CD4-positive, alpha-beta T cell (primary cell): ENCODE measurements at places on chromosomes 4 and X.

DNA sequence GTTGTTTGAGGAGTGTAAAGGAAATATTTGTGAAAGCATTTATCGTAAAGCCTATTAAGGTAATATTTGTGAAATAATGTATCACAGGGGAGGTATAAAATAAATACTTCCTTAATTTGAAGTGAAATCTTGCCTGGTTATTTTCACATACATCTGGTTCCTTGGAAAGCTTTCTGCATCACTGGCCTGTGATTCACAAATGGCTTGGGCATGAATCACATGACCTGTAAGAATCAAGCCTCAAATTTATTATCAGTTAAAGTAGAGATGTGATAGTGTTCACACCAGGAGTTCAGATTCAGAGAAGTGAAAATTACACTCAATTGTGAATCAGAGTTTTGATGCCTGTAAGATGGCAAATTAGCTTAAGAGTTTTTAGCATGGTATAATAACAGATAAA lies 1911.4 kb downstream of the STIM2 start:
- no peak overlapping the region for H3K27ac ChIP-seq
- H3K27me3 ChIP-seq: no peaks in the 10 kb centered on the region
- H3K4me1 ChIP-seq: no peaks in the 10 kb centered on the region
- H3K36me3 ChIP-seq: no peaks in the 10 kb centered on the region
- DNase-seq: no peak

- H3K27me3 ChIP-seq: no peaks in the 10 kb centered on the region
- H3K4me1 ChIP-seq: no peaks in the 10 kb centered on the region
- H3K27ac ChIP-seq: no peak overlapping the region
- no peak overlapping the region for H3K4me3 ChIP-seq
- H3K36me3 ChIP-seq: peaks cover 47% of the 10 kb centered on the region
- no peak for DNase-seq
Measured at GRCh38 chrX:47169273-47169672, 24.3 kb downstream of the RBM10 start.

DNA sequence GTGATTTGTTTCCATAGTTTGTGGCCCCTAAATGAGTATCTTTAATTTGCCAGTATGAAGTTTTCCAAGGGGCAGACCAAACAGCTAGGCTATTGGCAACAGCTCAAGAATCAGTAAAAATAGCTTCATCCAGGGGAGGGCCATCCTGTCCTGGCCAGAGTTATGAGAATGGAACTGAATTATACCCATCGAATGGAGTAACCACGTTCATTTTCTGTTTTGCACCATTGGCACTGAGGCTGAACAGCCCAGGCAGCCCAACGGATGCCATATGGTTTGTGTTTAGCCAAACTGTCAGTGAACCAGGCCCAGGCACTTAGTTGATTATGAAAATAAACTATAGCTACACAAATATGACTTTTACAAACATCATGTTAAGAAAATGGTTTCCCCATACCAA lies 17.7 kb upstream of the ASB5 start:
- no peaks in the 10 kb centered on the region for H3K4me1 ChIP-seq
- DNase-seq: no peak
- H3K27me3 ChIP-seq: no peaks in the 10 kb centered on the region
- no peak overlapping the region for H3K27ac ChIP-seq
- no peak overlapping the region for H3K4me3 ChIP-seq

DNA sequence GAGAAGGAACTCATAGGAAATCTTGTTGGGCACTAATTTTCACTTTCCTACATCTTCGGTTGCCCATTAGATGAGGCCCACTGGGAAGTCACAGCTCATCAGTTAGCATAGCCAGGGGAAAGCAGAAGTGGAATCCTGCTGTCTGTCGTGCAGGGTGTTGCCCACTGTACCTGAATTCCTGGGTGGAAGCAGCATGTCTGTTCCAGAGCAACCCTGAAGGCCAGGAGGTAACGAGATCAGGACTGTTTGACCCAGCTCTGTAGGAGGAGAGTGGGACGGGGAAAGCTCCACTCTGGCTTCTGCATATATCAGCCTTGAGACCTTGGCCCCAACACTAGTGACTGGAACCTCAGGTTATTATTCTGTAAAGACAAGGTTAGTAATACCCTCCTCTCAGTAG lies 296.1 kb downstream of the EVC2 start:
- H3K4me1 ChIP-seq: no peaks in the 10 kb centered on the region
- DNase-seq: no peak

GRCh38 chr4:4645743-4646142 lies 103.9 kb upstream of the STX18 start:
- DNase-seq: no peak
- no peaks in the 10 kb centered on the region for H3K4me1 ChIP-seq
- no peak overlapping the region for H3K4me3 ChIP-seq
- H3K27ac ChIP-seq: no peak overlapping the region

- H3K36me3 ChIP-seq: no peaks in the 10 kb centered on the region
- peak overlapping the region; percentile 13 for H3K27ac ChIP-seq
- H3K4me1 ChIP-seq: peaks cover 39% of the 10 kb centered on the region
- peak overlapping the region; percentile 55 for H3K4me3 ChIP-seq
Measured at GRCh38 chrX:129957241-129958082, 25.0 kb upstream of the BCORL1 start.

GRCh38 chr4:140242357-140243277 lies 88.6 kb upstream of the MAML3 start:
- no peak overlapping the region for H3K4me3 ChIP-seq
- DNase-seq: peak; percentile 37
- H3K4me1 ChIP-seq: peaks cover 18% of the 10 kb centered on the region
- H3K27ac ChIP-seq: no peak overlapping the region
- no peaks in the 10 kb centered on the region for H3K36me3 ChIP-seq

DNA sequence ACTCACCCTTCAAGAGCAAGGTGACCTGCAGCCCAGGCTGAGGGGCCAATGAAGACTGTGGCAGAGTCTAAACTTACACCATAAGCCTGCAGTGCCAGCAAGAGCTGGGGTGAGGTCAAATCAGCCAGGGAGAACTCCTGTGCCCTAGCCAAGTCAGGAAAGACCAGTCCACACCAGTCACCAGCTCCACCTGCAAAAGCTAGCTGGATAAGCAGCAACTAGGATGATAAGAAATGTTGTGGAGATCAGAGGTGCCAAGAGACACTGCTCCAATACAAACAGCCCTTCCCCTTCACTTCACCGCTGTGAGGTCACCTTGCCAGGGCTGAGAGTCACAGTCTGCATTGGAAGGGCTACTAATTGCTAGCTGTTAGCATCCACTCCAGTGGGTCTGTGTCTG lies 31.3 kb downstream of the NIPAL1 start:
- no peak for DNase-seq
- H3K4me1 ChIP-seq: peaks cover 41% of the 10 kb centered on the region
- no peaks in the 10 kb centered on the region for H3K36me3 ChIP-seq
- H3K27me3 ChIP-seq: no peaks in the 10 kb centered on the region
